ENCODE measurements at places on chromosomes 13 and 19. TPM values are rescaled to one million over a fixed set of nuclear protein-coding genes. Genes with fewer than 3 reads are reported as not detected.

Gene MAST1
- polyA plus RNA-seq = 1.0 TPM

Gene RFX2
- polyA plus RNA-seq = 6.9 TPM

Gene ZNF714
- 14.8 TPM for polyA plus RNA-seq

Gene SIGLEC6
- 0.24 TPM for polyA plus RNA-seq

Gene TEX29
- polyA plus RNA-seq = 0.36 TPM

Gene NCR1
- 0.14 TPM for polyA plus RNA-seq

Gene SIGLEC14
- polyA plus RNA-seq = 0.64 TPM

Gene ZNF724
- 5.6 TPM for polyA plus RNA-seq

Gene PCDH20
- 7.5 TPM for polyA plus RNA-seq

Gene CYP4F22
- 0.16 TPM for polyA plus RNA-seq

Gene AMER2
- polyA plus RNA-seq = 0.39 TPM

Gene LILRA1
- polyA plus RNA-seq = 0.43 TPM

Gene HIF3A
- 39.6 TPM for polyA plus RNA-seq

Gene NLRP11
- polyA plus RNA-seq = 0.20 TPM

Gene ZNF99
- polyA plus RNA-seq = 0.34 TPM

Gene C19orf67
- not detected for polyA plus RNA-seq

Gene CCDC8
- 71.4 TPM for polyA plus RNA-seq

Gene GDF15
- 2.2 TPM for polyA plus RNA-seq

Gene CBARP
- polyA plus RNA-seq = 1.5 TPM

Gene PALM
- polyA plus RNA-seq = 105 TPM

Gene C13orf42
- polyA plus RNA-seq = 0.47 TPM

Gene OR7C1
- 0.06 TPM for polyA plus RNA-seq

Gene ZNF66
- polyA plus RNA-seq = 3.9 TPM

Gene ZIK1
- polyA plus RNA-seq = 20.8 TPM

Gene SHISA2
- polyA plus RNA-seq = 60.9 TPM

Gene WASF3
- polyA plus RNA-seq = 59.8 TPM

Gene SIAH3
- 0.75 TPM for polyA plus RNA-seq

Gene SHC2
- 49.3 TPM for polyA plus RNA-seq

Gene C1QTNF9B
- 0.83 TPM for polyA plus RNA-seq

Gene CCL25
- polyA plus RNA-seq = 0.26 TPM

Gene PCSK4
- 4.4 TPM for polyA plus RNA-seq

Gene ASF1B
- 15.5 TPM for polyA plus RNA-seq

Gene CYP4F8
- not detected for polyA plus RNA-seq

Gene NEK5
- 4.3 TPM for polyA plus RNA-seq

Gene RPL18
- polyA plus RNA-seq = 1,249 TPM

Gene PSG7
- polyA plus RNA-seq = not detected

Gene LYL1
- 5.5 TPM for polyA plus RNA-seq

Gene ASPDH
- polyA plus RNA-seq = 7.0 TPM

Gene CUL4A
- polyA plus RNA-seq = 89.2 TPM

Gene C19orf81
- polyA plus RNA-seq = 2.3 TPM

Gene RGCC
- 17.0 TPM for polyA plus RNA-seq

Gene KCNN4
- 1.2 TPM for polyA plus RNA-seq

Gene BEST2
- polyA plus RNA-seq = 0.08 TPM

Gene IGSF23
- 2.4 TPM for polyA plus RNA-seq

Gene PLIN5
- 3.9 TPM for polyA plus RNA-seq

Gene MAB21L1
- polyA plus RNA-seq = not detected

Gene PLK5
- polyA plus RNA-seq = 0.11 TPM

Gene TMPRSS9
- 0.45 TPM for polyA plus RNA-seq

Gene ZIC2
- 0.31 TPM for polyA plus RNA-seq

Gene ACP7
- 0.20 TPM for polyA plus RNA-seq

Gene SLC25A23
- polyA plus RNA-seq = 77.5 TPM

Data from renal cortex interstitium (tissue), 15 donors.